ENCODE measurements at places on chromosomes 11 and 22.

GRCh38 chr11:10696468-10697322 is 3.1 kb upstream of the IRAG1 start:
- DNase-seq, result no peak

DNA sequence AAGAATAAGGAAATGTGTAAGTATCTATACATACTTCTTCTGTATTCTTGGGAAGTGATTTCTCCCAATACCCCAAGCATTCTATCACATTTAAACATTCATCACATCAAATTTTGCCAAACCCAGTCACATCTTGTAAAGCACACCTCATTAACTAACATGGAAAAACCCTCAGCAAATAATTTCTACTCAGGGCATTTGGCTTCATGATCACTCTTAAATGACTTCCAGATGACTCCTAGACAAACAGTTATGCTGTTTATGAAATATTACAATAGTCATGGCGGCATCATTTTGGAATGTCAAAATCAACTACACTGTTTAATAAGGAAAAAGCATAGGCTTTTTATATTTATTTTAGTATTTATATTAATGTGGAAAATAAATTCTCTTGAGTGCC is 47.3 kb upstream of the CCDC34 start:
- no peak for DNase-seq

DNA sequence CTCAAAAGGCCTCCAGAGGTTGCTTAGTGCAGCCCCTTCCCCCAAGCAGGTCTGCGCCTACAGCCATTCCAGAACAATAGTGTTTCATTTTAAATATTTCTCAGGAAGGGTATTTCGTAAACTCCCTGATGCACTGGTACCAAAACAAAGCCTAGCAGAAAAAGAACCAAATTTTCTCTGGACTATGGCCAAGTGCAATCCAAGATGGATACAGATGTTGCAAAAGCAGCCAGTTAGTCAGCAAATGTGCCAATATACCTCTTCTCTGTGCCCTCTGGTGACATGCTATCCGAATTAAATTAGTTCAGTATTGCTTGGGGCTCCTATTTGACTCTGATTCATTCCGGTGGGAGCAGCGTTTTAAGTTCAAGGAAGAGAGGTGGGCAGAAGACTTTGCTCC is 247.8 kb downstream of the NTM start:
- no peak for DNase-seq

DNA sequence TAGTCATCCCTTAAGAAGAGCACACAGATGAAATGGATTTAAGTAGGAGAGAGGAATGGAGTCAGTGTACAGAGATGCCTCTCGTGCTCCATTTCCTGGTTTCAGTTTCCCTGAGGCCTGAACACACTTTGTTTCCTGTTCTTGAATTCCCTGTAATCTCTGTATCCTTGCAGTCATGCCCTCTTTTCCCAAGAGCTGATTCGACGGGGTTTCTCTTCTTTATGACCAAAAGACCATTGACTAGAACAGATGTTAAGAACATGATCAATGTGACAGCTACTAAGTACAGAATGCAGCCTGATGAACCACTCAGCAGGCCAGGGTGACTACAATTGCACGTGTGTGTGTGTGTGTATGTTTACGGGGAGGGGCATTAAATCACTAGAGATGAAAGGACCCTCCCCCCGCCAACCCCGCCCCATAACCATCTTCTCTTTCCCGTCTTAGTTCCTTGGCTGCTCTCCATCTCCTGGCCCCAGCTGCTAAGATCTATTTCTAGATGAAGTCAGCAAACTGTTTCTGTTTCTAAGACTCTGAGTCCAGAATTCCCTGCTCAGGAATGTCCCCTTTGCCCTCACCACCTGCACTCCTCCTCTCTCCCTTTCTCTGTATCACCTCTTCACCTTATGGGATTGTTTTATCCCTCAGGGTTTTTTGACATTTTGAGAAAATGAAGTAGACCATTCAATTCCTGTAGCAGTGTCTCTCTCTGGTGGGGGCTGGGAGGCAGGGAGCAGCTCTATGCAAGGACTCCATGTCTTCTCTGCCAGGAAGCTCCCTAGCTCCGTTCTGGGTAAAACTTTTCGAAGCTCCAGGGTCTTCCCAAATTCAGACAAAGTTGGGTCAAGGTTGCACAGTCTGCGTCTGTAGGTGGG is 26.0 kb downstream of the SLC22A6 start:
- no peak for DNase-seq

- DNase-seq, result no peak
Observed at GRCh38 chr11:88354912-88355311, 17.4 kb upstream of the CTSC start.

DNA sequence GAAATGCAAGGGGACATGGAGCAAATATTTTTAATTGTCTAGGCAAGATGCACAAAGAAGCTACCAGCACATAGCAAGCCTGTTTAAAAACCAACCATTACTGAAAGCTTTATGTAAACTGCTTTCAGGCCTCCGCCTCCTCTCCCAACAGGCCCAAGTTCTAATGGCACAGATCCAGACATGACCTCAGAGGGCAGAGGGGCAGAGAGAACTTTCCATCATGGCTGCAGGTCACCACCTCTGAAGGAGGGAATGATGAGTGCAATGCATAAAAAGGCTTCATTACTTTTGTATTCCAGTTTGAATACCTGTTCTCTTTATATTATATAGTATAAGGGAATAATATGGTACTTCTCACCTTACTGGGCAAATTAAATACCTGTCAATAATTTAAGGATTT is 15.2 kb downstream of the DDX17 start:
- DNase-seq, result no peak

DNA sequence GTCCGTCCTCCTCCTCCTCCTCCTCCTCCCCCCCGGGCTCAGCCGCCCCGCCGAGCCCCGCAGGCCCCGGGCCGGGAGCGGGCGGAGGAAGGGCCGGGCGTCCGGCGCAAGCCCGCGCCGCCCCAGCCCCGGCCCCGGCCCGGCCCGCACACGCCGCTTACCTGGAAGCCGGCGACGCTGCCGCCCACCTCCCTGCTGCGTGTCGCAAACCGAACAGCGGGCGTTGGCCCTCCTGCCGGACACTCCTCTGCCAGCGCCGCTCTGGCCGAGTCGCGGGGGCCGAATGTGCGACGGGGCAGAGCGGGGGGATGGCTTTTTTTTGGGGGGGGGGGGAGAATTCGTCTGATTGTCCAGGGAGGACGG is 1.1 kb downstream of the IGF2 start:
- no peak for DNase-seq

DNA sequence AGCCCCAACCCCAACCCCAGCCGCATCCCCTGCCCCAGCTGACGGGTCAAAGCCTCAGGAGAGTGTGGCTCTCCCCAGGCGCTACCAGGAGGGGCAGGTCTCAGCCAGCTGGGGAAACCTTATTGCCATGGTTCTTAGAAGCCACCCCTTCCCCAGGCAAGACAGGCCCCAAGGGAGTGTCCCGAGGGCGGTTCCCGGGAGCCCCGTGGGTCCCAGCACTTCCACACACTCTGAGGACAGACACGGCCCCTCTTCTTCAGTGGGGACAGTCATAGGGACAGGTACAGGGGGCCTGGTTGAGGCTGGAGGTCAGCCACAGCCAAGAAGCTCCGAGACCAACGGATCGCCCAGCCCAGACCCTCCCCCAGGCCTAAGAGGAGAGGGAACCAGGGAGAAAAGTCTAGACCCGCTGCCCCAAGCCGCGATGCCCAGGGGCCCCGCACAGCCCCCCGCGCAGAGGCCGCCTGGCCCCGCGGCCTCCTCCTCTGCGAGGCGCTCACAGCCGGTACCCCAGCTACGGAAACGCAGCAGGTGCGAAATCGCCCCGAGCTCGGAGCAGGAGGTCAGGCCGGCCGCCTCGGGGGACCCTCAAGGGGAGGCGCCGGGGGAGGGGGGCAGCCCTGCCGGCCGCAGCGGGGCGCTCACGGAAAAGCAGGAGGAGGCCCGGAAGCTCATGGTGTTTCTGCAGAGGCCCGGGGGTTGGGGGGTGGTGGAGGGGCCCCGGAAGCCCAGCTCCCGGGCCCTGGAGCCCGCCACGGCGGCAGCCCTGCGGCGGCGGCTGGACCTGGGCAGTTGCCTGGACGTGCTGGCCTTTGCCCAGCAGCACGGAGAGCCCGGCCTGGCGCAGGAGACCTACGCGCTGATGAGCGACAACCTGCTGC is 2.6 kb downstream of the KLHDC7B start:
- no peak for DNase-seq

Measured in NK-92 treated with Interleukin-12 subunit alpha and Interleukin-12 subunit beta, amount 100 ng/mL, for 24 hours (cell line).